ENCODE measurements at places on chromosomes 11 and 22.

DNA sequence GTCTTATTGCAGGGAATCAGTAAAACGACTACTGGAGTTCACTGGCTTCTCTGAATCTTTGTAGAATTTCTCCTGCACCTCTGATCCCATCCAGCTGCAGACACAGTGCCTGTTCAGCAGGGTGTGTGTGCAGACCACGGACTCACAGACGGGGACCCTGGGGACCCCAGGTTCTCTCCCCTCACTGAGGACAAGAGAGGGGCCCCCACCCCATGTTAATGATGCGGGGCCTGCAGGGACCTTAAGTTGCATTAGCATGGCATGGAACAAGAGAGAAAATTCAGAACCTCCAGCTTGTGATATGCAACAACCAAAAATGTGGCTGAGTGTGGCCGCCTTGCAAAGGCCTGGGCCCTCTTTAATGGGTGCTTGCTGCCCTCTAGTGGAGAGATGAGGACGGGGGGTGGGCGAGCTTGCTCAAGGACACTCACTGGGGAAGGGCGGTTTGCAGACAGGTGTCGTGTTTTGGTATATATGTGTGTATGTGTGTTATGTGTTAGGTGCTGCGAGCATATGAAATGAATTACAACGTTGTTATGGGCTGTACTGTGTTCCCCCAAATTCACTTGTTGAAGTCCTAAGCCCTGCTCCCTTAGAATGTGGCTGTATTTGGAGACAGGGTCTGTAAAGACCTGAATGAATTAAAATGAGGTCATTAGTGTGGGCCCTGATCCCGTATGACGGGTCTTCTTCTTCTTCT is 84.4 kb upstream of the SEPTIN5 start:
- DNase-seq, result peak; percentile 86

DNA sequence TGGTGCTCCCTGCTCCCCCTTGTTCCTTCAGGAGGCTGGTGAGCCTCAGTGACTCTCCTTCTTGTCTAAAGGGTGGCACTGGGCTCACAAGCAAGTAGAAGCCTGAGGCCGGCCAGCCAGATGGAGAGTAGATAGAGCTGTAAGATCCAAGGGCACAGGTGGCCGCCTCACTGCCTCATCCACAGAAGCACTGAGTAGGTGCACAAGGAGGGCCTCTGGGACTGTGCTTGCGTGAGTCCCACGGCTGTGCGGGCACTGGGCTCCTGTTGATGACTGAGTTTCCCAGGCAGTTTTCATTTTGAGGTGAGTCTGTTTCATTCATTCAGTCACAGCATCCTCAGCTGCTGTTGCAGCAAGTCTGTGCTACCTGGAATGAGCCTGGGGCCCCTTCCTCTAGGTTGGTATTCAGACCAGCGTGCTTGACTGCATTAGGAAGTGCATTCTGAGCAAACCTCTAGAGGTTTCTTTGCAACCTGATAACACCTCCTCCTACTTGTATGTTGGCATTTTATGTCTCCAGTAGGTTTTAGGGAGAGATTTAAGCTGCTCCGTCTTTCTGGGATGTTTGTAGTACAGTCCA is 184.0 kb downstream of the TBC1D22A start:
- no peak for DNase-seq

- DNase-seq, result no peak
These were observed 105.6 kb downstream of the RRAS2 start for GRCh38 chr11:14253421-14253820.

DNA sequence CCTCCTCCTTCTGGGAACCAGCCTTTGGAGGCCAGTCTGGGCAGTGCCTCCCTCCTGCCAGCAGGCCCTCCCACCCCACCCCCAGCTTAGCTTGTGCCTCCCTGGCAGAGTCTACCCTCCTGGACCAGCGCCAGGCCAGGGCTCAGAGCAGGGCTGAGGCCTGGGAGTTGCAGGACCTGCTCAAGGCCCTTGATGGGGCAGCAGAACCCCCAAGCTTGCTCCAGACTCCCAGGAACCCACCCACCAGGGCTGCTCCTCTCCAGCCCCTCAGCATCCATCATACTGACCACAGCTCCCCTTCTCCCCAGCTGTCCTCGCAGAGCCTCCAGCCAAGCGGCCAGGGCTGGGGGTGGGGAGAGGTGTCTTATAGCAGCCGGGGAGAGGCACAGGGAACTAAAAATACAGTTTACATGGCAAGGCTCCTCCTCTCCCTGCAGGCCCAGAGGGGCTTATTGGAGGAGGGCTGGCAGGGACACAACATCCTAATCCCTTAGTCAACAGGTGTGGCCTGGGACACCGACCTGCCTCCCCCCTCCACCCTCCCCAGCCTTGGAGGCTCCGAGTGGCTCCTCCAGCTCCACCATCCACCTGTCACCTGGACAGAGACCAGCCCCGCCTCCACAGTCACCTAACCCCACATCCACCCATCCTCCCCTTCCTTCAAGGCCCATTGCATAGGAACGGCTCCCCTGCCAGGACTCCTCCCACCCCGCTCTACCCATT is 5.2 kb upstream of the MB start:
- DNase-seq, result no peak

GRCh38 chr11:44747836-44748235 is 21.1 kb downstream of the TSPAN18 start:
- DNase-seq, result no peak

DNA sequence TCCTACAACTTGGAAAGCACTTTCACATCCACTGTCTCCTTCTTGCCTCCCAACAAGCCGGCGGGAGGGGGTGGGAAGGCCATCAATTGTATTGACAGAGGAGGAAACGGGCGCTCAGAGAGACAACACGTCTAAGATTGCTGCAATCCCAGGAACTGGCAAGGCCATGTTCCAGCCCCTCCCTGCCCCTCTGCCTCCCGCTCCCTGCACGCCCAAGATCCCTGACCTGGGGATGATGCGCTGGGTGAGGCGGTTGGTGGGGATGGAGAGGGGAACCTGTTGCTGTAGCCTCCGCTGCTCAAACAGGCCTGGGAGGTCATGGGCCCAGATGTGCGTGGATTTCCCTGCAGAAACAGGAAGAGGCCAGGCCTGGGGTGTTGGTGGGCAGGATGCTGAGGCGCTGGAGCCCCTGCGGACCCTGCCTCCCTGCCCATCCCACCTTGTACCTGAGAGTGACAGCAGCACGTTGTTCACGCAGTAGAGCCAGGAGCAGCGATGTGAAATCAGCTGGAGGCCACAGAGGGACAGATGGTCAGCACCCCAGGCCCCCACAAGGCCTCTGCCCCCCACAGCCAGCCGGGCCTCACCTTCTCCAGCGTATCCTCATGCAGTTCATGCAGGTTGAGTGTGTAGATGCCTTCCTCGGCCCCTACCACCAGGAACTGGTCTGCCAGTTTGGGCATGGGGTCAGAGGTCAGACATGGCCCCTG is 6.8 kb downstream of the MAP4K2 start:
- DNase-seq, result no peak

- no peak for DNase-seq
These were observed 64.4 kb downstream of the FAM76B start for GRCh38 chr11:95725196-95725595.

DNA sequence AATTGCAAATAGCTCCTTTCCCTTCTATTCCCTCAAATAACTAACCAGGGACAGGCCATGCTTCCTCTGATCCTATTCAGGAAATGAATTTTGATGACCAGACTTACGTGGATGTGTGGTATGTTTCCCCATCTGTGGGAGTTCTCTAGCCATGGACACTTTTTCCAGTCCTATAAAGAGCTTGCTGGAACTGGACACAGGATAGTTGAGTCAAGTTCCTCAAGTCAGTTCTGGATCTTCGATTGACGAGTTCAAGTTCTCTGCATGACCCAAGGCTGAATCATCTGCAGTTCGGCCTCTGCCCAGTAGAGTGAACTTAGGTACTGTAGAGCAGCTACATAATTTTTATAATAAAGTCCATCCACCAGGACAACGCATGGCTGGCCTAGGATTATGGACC is 52.7 kb upstream of the CCND1 start:
- DNase-seq, result no peak
